Stimulated activated CD8-positive, alpha-beta memory T cell treated with anti-CD3 and anti-CD28 coated beads, Interleukin-7, amount 100 ng/mL, for 24 hours (primary cell): ENCODE measurements at places on chromosomes 4 and X.

DNA sequence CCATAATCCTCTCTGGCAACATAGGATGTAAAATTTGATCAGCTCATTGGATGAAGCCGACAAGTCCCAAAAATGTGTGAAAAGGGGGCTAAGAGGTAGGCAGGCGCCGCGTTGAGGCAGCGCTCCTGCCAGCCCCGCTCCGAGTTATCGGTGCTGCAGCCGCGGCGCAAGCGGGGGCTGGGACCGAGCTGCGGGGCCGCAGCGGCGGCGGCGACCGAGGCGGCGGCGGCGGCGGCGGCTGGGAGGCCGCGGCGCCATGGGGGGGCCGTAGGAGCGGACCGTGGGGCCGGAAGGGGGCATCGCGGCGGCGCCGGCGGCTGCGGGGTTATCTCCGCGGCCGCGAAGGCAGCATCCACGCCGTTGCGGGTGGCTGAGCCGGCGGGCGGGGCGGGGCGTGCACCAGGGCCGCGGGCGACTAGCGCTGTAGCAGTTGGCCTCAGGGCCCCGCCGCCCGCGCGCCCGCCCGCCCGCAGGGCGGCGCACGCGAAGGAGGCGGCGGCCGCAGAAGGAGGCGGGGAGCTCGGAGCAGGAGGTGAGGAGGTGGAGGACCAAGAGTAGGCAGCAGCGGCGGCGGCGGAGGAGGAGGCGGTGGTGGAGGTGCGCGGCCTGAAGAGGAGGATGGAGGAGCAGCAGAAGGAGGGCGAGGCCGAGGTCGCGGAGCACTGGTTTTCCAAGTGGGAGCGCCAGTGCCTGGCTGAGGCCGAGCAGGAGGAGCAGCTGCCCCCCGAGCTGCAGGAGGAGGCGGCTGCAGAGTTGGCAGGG is 126.0 kb upstream of the CXorf66 start:
- no peak for DNase-seq

DNA sequence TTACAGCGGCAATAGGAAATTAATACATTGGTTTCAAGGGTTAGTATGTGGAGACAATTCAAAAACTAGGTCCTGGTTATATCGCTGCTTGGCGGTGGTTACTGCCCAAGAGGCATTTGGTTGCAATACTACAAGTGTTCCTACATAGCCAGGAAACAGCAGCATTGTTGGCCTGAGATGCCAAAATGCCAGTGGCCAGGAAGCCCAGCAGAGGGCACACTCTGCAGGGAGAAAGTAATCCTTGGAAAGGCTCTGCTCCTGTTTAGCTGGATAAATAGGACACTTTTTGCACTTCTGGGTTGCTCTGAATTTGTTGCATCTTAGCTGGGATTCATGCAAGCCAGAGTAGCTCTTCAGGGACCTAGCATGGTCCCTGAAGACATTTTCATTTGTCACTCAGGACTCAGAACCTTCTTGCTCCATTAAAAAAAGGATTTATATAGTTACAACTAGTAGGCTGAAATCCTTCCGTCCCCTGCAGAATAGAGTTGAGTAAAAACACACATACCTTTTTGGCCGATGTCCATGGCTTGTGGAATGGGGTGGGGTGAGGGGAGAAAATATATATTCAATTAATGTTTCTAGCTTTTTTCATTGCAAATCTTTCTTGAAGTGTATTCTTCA is 8.1 kb upstream of the GPR119 start:
- DNase-seq: no peak

DNA sequence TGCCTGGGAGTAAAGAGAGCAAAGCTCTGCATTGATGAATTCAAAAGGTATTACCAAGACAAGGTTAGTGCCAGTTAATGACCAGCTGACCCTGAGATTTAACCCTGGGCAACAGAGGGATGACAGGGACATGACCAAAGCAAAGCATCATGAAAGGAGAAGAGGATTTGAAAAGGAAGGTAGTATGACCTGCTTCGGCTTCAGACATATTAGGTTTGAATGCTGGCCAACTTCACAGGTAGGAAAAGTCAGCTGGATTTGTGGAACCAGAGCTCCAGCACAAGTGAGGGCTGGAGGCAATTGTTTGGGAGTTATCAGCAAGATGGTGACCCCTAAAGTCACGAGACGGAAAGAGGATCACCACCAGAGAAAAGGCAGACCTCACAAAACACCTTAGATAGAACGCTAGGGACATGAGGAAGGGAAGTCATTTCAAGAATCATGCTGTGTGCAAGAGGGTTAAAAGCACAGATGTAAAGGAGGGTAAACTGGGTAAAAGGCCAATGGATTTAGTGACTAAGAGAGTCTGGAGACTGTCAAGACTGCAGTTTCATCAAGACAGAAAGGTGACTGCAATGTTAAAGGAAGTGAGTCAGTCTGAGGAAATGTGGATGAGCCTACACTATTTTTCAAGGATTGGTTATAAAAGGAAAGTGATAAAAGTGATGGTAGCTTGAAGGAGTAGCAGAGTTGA is 45.6 kb downstream of the SH3RF1 start:
- no peak for DNase-seq

DNA sequence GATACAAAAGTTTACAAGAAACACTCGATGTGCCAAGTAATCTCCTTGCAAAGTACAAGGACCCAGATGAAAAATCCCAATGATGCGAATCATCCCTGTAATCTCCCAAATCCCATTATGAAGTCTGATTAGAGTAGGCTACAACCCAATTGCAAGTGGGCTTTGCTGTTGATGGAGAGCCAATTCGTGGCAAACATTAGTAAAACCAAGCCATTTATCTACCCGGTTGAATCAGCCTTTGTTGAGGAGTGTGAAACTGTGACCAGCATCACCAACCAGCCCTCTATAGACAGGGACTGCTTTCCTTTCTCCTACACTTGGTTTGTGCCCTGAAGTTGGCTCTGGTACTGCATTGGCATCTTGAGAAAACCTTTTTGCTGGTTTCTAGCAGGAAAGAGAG is 1.2 kb upstream of the PRPS2 start:
- no peak for DNase-seq

GRCh38 chrX:16141422-16142245 is 18.3 kb downstream of the GRPR start:
- no peak for DNase-seq

GRCh38 chr4:147110473-147111367 is 165.1 kb upstream of the TTC29 start:
- DNase-seq: no peak

GRCh38 chrX:9682456-9682855 is 83.2 kb downstream of the GPR143 start:
- DNase-seq: no peak

DNA sequence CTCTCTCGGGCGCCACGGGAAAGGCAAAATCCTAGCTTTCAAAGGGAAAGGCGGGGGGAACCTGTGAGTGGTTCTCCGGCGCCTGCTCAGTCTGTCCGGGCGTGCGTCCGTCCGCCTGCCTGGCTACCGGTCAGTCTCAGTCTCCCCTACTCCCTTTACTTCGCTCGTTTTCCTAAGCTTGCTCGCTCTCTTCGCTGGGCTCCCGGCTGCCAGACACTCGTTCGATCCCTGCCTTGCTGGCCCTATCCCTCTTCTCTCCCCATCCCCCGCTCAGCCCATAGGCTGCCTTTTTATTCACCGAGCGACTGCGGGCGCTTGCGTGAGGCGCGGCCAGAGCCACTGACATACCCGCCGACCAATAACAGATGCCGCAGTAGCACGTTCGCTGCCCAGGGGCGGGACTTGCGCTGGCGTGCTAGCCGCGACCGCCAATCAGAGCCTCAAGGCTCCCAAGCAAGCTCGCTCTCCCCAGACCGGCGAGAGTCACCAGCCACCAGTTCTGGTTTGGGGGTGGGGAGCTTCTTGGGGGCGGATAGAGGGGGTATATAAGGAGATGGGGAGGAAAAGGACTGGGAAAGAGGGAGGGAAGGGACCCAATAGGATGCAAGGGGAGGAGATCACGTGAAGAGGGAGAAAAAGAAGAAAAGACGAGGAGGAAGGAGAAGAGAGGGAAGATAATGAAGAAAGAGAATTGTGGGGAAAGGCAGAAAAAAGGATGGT is 30.0 kb downstream of the ARHGEF9 start:
- peak; percentile 66 for DNase-seq
